GOT3 (cell line): ENCODE measurements at places on chromosomes 1 and 21.

DNA sequence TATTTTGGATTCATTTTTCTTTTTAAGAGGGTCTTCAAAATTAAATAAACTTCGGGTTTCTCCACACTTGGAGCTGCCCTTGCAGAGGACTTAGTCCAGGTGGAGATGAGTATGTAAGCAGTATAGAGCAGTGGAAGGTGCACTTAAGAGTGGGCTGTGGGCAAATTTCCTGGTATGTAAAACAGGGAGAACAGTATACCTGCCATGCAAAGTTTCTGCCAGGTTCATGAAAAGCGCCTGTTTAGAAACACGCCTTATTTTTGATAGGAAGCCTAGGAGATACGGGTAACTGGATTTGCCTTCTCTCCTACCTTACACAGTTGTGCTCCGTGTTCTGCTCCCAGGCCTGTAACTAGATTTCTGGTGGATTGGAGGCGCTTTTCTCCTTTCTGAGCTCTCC lies 1.2 kb downstream of the KDM4A start:
- no peak for DNase-seq

DNA sequence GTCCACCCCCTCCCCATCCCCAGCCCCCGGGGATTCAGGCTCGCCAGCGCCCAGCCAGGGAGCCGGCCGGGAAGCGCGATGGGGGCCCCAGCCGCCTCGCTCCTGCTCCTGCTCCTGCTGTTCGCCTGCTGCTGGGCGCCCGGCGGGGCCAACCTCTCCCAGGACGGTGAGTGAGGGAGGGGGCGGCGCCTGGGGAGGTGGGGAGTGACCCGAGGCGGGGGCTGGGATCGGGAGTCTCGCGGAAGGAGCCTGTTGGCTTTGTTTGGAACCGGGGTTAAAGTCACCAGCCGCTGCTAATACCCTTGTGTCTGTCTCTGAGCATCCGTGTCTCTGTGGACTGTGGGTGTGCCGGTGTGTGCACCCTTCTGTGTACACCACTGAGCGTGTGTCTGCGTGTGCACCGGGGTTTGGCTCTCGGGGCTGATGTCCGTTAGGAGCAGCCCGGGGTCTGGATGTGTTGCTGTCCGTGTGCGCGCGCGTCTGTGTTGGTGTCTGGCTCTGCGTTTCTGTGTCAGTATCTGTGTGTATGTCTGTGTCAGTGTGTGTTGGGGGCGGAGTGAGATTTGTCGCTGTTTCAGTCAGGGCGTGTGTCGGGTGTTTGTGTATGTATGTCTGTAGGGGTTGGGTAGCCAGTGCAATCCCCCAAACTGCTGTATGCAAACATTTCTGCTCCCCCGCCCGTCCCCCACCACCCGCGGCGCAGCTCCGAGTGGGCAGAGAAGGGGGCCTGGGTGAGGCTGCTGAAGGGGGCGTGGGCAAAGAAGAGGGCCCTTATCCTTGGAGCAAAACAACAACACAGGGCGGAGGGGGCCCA lies 480 bp downstream of the CADM3 start:
- DNase-seq = no peak

- no peak for DNase-seq
These were observed 77.4 kb downstream of the STUM start for GRCh38 chr1:226625832-226626576.

- no peak for DNase-seq
These were observed 60.4 kb downstream of the CC2D1B start for GRCh38 chr1:52305417-52306226.

- DNase-seq = no peak
These were observed 32.6 kb upstream of the LAMC1 start for GRCh38 chr1:182990413-182991144.

- DNase-seq = no peak
These were observed 109.0 kb downstream of the KCNH1 start for GRCh38 chr1:211024901-211025300.

DNA sequence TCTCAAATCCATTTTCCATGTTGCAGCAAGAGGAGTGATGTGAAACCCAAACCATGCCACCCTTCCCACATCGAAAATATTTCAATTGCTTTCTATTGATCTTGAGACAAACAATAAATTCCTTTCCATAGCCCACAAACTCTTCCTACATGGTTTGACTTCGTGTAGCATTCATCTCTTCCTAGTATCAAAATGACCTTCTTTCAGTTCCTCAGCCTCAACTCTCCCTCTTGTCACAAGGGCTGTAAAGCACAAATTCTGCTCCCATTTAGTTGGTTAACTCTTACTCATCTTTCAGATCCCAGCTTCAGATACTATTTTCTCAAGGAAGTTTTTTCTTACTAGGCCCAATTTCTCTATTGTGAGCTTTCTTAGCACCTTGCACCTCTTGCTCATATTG lies 99.0 kb downstream of the ZNF281 start:
- DNase-seq = no peak

- DNase-seq = no peak
These were observed 7.1 kb downstream of the MORN1 start for GRCh38 chr1:2384130-2384860.

DNA sequence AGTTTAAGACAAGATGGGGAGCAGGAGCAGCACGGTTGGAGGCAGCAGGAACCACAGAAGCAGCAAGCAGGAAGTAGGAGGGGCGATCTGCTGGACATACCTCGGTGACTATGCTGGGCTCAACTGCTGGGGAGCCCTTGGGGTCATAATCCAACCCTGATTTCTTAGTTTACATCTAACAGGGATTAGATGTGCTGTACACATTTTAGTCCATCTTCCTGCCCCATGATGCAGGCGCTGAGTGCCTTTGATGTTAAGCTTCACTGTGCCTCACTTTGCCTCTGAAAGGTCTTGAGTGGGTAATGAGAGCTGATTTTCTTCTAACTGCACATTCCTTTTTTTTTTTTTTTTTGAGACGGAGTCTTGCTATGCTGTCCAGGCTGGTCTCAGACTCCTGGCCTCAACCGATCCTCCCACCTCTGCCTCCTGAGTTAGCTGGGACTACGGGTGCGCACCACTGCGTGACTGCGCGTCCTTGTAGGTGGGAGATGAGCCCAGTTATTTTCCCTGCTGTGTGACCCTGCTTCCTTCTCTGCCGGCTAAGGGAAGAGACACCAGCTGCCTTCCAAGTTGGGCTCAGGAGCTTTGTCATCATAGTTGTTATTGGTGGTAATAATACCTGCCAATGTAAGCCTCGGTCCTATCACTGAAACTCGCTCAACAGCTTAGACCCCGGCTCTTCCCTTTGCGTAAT lies 1.1 kb upstream of the RCAN3 start:
- DNase-seq = no peak

GRCh38 chr1:76053021-76053420 lies 21.5 kb upstream of the ST6GALNAC3 start:
- DNase-seq = no peak

- DNase-seq = no peak
These were observed 7.6 kb upstream of the ENAH start for GRCh38 chr1:225660544-225660946.

GRCh38 chr1:205667909-205668643 lies 12.2 kb downstream of the SLC45A3 start:
- no peak for DNase-seq

DNA sequence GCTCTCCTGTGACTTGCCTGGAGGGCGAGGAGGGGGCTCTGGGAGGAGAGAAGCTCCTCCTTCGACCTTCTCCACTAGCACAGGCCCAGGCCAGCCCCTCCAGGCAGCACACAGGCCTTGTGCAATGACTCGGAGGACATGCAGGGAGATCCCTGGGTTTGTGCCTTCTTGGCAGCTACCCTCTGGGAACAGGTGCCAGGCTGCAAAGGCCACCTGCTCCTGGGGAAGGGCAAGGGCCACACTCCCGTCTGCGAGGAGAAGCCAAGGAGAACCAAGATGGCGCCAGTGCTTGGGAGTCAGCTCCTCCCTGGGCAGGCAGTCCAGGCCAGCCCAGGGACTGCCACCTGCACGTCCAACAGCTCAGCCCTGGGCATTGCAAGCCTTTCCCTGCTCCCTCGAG lies 15.3 kb downstream of the CASZ1 start:
- no peak for DNase-seq

- no peak for DNase-seq
These were observed 97.2 kb downstream of the ZFYVE9 start for GRCh38 chr1:52238887-52239707.

- DNase-seq = no peak
These were observed 1.7 kb downstream of the LYST start for GRCh38 chr1:235864931-235865525.

DNA sequence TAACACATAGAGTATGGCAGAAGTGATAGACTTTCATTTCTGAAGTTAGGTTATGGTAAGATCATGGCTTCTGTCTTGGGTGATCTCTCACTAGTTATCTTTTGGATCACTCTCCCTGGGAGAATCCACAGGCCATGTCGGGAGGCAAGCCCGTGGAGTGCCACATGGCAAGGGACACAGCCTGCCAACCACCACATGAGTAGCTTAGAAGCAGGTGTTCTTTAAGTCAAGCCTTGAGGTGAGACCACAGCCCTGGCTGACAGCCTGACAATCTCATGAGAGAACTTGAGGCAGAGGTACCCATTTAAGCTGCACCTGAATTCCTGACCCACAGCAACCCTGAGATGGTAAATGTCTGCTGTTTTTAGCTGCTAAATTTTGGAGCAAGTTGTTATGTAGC lies 130.4 kb downstream of the KCNN3 start:
- no peak for DNase-seq

DNA sequence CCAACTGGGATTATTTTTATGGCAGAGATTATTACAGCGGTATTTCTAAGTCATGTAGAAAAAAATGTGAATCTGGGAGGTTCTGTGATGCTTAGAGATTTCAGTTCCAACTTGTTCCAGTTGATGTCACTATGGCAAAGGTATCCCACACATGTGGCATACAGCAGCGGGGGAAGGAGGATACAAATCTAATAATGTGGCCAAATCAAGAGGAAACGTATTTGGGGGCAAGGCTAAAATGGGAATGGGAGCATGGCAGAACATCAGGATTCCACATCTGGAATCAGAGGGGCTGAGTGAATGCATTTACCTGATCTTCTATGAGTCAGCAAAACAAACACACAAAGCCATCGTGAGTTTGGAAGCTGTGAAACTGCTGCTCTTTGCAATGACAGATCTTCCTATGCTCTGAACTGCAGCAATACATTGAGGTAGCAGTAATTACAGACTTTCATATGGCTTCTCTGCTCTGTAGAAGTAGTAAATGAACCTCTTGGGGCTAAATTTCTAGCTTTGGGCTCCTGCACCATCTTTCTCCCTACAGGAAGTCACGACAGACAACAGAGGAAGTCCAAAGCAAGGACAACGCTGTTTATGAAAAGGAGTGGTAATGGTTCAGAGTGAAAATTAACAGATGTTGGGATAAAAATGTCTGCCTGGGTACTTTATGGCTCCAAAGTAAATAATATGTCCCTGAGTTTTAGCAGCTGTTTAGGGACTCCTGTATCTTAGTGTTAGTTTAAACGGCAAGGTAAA lies 55.5 kb downstream of the GABPA start:
- DNase-seq = no peak

- DNase-seq = no peak
These were observed 69.9 kb upstream of the TRAPPC10 start for GRCh38 chr21:43942201-43942600.

GRCh38 chr1:5725855-5726585 lies 266.2 kb downstream of the NPHP4 start:
- no peak for DNase-seq

DNA sequence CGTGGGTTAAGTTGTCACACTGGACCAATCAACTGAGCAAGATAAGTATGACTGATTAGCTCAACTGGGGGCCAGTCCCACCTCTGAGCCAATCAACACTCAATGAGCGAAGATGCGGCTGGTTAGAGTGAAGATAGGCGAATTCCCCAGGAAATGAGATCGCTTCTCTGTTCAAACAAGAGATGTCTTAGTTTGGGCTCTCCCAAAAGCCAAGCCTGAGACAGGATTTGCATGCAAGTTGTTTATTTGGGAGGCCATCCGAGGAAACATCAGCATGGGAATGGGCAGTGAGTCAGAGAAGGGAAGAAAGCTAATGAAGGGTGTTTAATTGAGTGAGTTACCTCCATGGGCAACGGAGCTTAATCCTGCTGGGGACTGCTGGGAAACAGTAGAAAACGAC lies 4.9 kb upstream of the GJB5 start:
- no peak for DNase-seq

DNA sequence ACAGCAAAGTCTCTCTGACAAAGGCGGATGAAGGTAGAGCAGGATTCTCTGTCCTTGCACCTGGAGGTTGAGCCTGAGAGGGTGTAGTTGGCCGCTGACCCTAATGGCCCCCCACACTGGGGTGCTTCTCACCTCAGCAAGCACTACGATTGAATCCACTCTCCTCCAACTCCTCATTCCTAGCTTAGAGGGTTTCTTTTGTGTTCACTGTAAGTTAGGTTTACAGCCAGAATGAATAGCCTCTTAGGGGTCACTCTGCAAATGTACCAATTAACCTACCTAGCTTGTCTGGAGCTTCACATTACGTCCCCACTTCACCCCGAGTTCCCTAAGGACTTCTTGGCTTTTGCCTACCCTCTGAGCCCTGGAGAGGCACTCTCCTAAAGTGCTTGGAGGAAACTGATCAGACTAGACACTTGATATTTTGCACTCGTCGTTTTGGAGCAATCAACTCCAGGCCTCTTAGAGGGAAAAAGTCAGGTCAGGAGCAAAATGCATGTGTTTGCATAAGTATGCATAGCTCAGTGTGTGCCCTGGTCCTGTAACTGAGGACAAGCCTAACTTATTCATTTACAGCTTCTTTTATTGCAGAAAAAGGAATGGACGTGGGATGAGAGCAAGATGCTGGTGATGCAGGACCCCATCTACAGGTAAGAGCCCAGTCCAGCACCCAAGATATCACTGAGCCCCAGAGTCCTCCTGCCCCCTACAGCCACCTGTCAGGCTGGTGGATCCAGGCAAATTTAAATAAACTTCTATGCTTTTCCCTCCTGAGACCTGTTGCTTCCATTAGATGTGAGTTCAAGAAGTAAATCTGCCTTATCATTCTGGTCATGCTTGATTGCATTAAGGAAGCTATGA lies 76.4 kb downstream of the SPATA46 start:
- DNase-seq = no peak

DNA sequence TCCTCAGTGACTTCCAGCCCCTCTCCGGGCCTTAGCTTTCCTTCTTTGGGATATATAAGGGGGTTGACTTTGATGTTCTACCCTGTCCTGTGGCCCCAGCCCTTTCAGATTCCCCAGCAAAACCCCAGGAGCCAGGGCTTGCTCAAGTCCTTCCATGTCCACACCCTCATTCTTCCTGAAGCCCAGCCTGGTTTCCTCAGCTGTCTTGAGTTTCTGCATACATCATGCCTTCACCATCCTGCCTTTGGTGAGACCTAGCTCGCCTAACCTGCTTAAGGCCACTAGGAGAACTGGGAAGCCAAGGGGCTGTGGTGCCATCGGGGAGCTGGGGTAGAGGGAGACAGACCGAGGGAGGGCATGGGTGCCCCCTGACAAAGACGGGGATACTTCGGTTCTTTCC lies 17.2 kb upstream of the PEF1 start:
- DNase-seq = no peak

- no peak for DNase-seq
These were observed 23.3 kb downstream of the WNT2B start for GRCh38 chr1:112532064-112532463.

- DNase-seq = no peak
These were observed 76.7 kb downstream of the ARHGEF16 start for GRCh38 chr1:3530926-3531818.

GRCh38 chr21:45740491-45741357 lies 97.2 kb downstream of the PCBP3 start:
- DNase-seq = no peak
